Motor neuron (in vitro differentiated cells): ENCODE measurements at places on chromosomes 2 and 18. TPM values are rescaled to one million over a fixed set of nuclear protein-coding genes. Genes with fewer than 3 reads are reported as not detected.

DNA sequence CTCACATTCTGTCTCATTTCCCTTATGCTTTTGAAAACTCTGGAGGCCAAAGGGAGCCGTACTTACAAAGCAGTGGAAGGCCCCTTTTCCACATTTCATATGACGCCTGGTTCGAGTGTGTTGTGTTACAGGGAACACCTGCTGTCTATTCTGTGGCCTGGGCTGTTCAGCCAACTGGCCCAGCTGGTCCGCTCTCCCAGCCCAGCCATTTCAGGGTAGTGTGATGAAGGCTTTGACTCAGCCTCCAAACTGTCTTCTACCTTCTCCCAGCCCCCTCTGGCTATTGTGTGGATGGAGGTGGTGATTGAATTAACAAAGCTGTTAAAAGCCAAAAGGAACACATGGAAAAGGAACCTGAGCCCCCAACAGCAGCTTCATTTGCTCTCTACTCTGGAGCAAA, 233.8 kb downstream of the ICOS start:
- ATAC-seq, result no peak

GRCh38 chr2:235314371-235314930, 179.4 kb upstream of the AGAP1 start:
- ATAC-seq, result no peak

DNA sequence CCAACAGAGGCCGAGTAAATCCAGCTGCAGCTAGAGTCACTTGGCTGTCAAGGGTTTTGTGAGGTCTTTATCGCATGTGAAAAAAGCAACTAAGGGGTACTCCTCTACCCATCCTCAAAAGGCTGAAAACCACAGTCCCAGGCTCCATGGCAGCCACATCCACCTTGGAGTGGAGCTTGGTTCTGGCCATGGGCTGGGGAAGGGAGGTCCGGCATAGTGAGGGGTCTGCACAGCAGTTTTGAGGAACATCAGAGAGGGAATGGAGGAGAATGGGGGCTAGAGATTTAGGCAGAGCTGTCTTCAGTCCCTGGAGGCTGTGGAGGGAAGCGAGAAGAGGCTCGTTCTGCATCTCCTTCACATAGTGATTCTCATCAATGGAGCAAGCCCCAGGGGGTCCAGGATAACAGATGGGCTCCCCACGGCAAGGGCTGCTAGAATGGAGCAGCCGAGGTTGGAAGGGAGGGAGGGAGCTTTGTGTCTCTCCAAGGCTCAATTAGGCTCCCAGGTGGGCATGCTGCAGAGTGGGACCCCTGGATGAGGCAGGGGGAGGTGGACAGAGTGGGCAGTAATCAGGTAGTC, 21.0 kb downstream of the MROH2A start:
- no peak for ATAC-seq

GRCh38 chr2:66435549-66435875, 587 bp downstream of the MEIS1 start:
- no peak for ATAC-seq

- peak; percentile 61 for ATAC-seq
Observed at GRCh38 chr2:176085861-176086771, 2.4 kb upstream of the EVX2 start.

GRCh38 chr18:59488899-59489298, 129.8 kb upstream of the LMAN1 start:
- ATAC-seq, result no peak

DNA sequence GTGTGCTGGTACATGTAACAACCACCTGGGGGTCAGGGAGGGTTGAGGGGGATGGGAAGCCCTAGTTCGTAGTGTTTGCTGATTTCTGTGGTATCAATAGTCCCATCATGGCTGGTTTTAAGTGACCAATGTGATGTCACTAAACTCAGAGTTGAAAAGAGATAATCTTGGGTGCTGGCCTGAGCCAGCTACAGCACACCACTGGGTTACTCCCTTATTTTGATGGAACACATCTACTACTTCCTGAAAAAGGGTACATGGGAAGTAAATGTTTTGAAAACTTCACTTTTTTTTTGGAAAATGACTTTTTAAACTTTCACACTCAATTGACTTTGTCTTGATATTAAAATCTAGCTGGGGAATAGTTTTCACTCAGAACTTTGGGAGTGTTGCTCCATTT, 87.0 kb upstream of the CXCR4 start:
- no peak for ATAC-seq

- no peak for ATAC-seq
Observed at GRCh38 chr2:172296267-172297046, 130.9 kb upstream of the ITGA6 start.

- ATAC-seq, result no peak
Observed at GRCh38 chr2:8414946-8415879, 266.6 kb upstream of the ID2 start.

DNA sequence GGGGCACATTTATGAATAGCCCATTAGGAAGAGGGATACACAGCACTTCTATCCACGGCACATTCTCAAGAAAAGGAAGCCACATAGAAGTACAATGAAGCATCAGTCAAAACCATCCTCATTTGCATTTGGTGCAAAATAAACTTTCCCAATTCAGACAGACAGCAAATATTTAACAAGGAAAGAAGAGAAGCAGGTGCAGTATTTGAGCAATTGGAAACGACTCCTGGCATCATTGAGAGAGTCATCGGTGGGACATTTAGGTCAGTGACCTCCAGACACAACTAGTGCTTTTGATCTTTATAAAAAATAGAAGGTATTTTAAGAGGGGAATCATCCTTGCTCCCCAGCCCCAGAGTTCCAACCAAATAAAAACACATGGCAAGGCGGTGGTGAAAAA, 118.0 kb downstream of the MREG start:
- no peak for ATAC-seq

The ICOS gene
- total RNA-seq, result not detected in 2 replicates

The AQP12B gene
- total RNA-seq, result 0.16 and 0.25 TPM in 2 replicates
